ENCODE measurements at places on chromosomes 12 and 14.
A peak's percentile ranks its signal among the peaks of the same experiment; 100 is the strongest.

DNA sequence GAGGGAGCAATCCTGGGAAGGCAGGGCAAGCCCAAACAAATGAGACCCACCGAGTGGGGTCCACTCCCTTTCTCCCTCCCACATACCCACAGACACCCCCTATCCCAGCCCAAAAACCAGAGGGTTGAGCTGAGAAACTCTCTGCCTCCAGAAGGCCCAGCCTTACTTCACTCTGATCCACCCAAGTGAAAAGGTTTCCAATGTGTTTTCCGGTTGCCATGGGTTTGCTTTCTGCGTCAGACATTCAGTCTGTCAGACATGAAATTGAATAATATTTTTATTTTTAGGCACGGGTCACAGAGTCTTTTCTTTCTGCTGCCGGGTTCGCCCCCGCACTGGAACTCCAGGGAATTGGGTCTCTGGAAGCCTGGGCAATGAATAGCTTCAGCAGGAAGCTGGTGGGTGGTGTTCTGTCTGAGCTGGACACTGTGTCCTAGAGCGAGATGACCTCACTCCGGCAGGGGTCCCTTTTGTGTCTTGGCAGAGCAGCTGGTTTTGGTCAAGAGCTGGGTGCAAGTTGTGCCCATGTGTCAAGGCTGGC lies 69.8 kb upstream of the CLMN start:
- H3K27ac ChIP-seq, result no peak overlapping the region
- no peak for DNase-seq
- no peaks in the 10 kb centered on the region for H3K4me1 ChIP-seq
- no peak overlapping the region for H3K4me3 ChIP-seq
- no peaks in the 10 kb centered on the region for H3K27me3 ChIP-seq

DNA sequence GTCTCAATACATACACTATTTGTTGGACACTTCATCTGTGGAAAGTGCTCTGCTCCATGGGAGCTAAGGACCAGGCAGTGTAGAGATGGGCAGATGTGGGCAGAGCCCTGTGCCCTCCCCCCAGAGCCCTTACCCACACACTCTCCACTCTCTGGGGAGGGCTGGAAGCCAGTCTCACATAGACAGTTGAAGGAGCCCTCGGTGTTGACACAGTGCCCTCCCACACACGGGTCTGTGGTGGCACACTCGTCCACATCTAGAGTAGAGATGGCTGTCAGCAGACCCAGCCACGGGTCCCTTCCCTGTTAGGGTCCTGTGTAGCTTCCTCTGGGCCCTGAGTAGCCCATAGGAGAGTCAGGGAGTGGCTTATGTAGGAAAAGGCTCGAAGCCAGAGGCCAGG lies 14.3 kb downstream of the ISCA2 start:
- no peaks in the 10 kb centered on the region for H3K36me3 ChIP-seq
- H3K27me3 ChIP-seq, result peaks cover 2% of the 10 kb centered on the region
- H3K4me3 ChIP-seq, result no peak overlapping the region

GRCh38 chr14:50237427-50237826 lies 6.0 kb upstream of the SOS2 start:
- no peak overlapping the region for H3K27ac ChIP-seq
- H3K4me3 ChIP-seq, result no peak overlapping the region
- no peaks in the 10 kb centered on the region for H3K27me3 ChIP-seq
- no peaks in the 10 kb centered on the region for H3K36me3 ChIP-seq
- no peaks in the 10 kb centered on the region for H3K4me1 ChIP-seq

- no peak for DNase-seq
- no peak overlapping the region for H3K4me3 ChIP-seq
- no peaks in the 10 kb centered on the region for H3K36me3 ChIP-seq
- no peak overlapping the region for H3K27ac ChIP-seq
- H3K27me3 ChIP-seq, result no peaks in the 10 kb centered on the region
Measured at GRCh38 chr14:95386536-95387095, 66.9 kb upstream of the CLMN start.

GRCh38 chr14:54396183-54396492 lies 669 bp upstream of the CDKN3 start:
- no peaks in the 10 kb centered on the region for H3K4me1 ChIP-seq
- DNase-seq, result peak; percentile 7
- no peaks in the 10 kb centered on the region for H3K27me3 ChIP-seq
- H3K27ac ChIP-seq, result peak overlapping the region; percentile 49
- no peaks in the 10 kb centered on the region for H3K36me3 ChIP-seq

DNA sequence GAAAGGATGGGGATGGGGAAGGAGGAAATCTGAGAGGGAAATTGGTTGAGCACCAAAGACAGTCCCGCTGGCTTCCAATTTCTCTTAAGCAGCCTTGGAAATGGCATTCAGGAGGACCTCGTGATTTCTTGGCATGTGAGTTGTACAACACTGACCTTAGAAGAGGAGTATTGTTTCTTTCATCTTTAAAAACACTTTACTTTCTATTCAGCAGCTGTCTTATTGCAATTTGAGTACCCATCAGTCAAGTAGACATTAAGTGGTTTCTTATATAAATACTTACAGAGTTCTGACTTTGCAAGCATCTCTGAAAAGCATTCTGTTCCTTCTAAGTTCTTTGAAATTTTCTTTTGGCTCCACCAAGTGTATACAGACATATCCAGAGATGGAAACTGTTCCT lies 83.2 kb downstream of the LMNTD1 start:
- H3K36me3 ChIP-seq, result no peaks in the 10 kb centered on the region
- H3K27me3 ChIP-seq, result no peaks in the 10 kb centered on the region
- no peak overlapping the region for H3K4me3 ChIP-seq
- DNase-seq, result no peak
- no peaks in the 10 kb centered on the region for H3K4me1 ChIP-seq

GRCh38 chr14:32648434-32648833 lies 290.2 kb upstream of the NPAS3 start:
- H3K4me3 ChIP-seq, result no peak overlapping the region
- DNase-seq, result no peak
- no peaks in the 10 kb centered on the region for H3K36me3 ChIP-seq
- no peaks in the 10 kb centered on the region for H3K27me3 ChIP-seq

DNA sequence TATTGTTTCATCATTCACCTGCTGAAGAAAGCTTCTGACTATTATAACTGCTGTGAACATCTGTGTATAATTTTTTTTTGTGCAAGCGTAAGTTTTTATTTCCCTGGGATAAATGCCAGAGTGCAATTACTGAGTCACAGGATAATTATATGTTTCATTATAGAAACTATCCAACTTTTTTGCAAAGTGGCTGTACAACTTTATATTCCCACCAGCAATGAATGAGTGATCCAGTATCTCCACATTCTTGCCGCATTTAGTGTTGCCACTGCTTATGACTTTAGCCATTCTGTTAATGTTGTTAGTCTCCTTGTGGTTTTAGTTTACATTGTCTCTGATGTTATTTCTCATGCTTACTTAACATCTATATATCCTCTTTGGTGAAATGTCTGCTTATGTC lies 88.1 kb upstream of the CCDC175 start:
- no peak for DNase-seq
- H3K27me3 ChIP-seq, result no peaks in the 10 kb centered on the region
- H3K27ac ChIP-seq, result no peak overlapping the region
- H3K4me1 ChIP-seq, result no peaks in the 10 kb centered on the region
- H3K4me3 ChIP-seq, result no peak overlapping the region

DNA sequence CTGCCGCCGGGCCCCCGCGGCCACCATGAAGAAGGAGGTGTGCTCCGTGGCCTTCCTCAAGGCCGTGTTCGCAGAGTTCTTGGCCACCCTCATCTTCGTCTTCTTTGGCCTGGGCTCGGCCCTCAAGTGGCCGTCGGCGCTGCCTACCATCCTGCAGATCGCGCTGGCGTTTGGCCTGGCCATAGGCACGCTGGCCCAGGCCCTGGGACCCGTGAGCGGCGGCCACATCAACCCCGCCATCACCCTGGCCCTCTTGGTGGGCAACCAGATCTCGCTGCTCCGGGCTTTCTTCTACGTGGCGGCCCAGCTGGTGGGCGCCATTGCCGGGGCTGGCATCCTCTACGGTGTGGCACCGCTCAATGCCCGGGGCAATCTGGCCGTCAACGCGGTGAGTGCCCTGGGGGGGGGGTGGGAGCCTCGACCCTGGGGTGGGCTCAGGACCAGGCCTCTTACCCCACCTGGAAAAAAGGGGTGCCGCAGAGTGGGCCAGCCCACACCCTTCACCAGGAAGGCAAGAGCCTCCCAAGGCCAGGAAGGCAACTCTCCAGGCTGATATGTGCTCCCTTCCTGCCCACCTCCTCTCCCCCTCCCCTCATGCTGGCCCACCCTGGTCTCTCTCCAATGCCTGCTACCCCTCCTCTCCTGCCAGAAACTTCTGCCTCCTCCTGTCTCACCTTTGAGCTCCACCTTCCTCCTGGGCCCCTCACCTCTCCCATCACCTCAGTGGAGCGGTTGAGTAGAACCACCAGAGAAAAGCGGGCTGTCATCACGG lies 507 bp downstream of the AQP5 start:
- H3K27me3 ChIP-seq, result peaks cover 75% of the 10 kb centered on the region
- no peak overlapping the region for H3K4me3 ChIP-seq
- H3K36me3 ChIP-seq, result no peaks in the 10 kb centered on the region
- peaks cover 14% of the 10 kb centered on the region for H3K4me1 ChIP-seq
- H3K27ac ChIP-seq, result no peak overlapping the region

GRCh38 chr14:76056128-76056527 lies 70.6 kb downstream of the IFT43 start:
- H3K27me3 ChIP-seq, result no peaks in the 10 kb centered on the region
- H3K36me3 ChIP-seq, result no peaks in the 10 kb centered on the region
- no peak overlapping the region for H3K27ac ChIP-seq
- H3K4me1 ChIP-seq, result no peaks in the 10 kb centered on the region
- no peak for DNase-seq
- H3K4me3 ChIP-seq, result no peak overlapping the region

DNA sequence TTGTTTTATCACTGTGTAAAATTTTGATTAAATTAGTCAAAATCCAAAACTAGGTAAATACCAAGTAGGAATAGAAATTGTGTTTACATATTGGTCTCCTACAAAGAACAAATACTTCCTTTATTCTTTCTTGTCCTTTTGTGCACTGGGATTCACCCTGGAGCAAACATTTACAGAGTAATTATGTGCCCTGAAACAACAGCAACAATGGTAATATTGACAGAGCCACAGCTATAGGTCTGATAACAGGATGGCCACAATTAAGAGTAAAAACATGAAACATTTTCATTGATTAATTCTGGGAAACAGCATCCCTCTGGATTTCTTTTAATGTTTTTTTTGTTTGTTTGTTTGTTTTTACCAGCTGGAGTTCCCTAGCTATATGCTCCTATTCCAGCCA lies 61.2 kb downstream of the SLC38A6 start:
- no peaks in the 10 kb centered on the region for H3K27me3 ChIP-seq
- H3K36me3 ChIP-seq, result no peaks in the 10 kb centered on the region
- no peak for DNase-seq
- no peaks in the 10 kb centered on the region for H3K4me1 ChIP-seq

DNA sequence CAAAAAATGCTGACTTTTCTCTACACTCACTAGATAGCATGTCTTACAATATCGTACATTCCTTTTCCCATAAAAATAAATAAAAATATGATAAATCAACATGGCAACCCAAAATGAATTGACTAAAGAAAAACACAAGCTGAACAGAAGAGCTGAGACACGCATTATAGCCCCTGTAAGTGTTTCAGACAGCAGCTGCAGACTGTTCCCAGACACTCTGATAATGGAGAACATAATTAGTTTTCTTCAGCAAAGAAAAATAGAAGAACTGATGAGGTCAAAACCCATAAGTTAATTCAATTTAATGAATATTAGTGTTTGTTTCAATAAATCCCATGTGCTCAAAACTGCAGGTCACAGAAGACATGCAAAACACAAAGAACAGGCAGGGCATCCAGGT lies 23.8 kb downstream of the ST8SIA1 start:
- no peak overlapping the region for H3K27ac ChIP-seq
- H3K4me3 ChIP-seq, result no peak overlapping the region
- no peaks in the 10 kb centered on the region for H3K36me3 ChIP-seq
- no peak for DNase-seq
- no peaks in the 10 kb centered on the region for H3K27me3 ChIP-seq
- no peaks in the 10 kb centered on the region for H3K4me1 ChIP-seq

GRCh38 chr12:13812168-13812567 lies 169.2 kb downstream of the GRIN2B start:
- no peak for DNase-seq
- H3K27ac ChIP-seq, result no peak overlapping the region
- H3K4me1 ChIP-seq, result no peaks in the 10 kb centered on the region

DNA sequence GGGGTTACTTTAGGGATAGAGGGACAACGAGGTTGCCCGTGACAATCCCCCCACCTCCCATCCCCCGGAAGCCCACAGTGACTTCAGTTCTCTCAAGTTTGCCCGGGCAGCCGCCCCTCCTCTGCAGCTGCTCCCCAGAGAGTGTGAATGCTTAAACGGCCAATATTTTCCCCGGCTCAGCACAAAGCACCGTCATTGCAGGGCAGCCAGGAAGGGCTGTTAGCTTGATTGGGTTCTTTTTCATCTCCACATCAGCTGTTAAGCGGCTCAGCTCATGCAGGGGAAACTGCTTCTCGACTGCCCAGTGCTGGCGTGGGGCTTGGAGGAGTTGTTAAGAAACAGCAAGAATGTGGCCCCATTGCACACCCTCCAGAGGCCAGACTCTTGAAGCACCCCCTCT lies 120.5 kb upstream of the NCOR2 start:
- peak overlapping the region; percentile 72 for H3K27ac ChIP-seq
- no peaks in the 10 kb centered on the region for H3K27me3 ChIP-seq
- DNase-seq, result peak; percentile 30
- no peaks in the 10 kb centered on the region for H3K36me3 ChIP-seq

- peak overlapping the region; percentile 56 for H3K4me3 ChIP-seq
- H3K27me3 ChIP-seq, result peaks cover 54% of the 10 kb centered on the region
- no peak overlapping the region for H3K27ac ChIP-seq
- DNase-seq, result no peak
- H3K36me3 ChIP-seq, result no peaks in the 10 kb centered on the region
Measured at GRCh38 chr12:104957719-104958000, 430 bp downstream of the SLC41A2 start.

All from thymus (tissue), 14 donors.